ENCODE measurements at places on chromosomes 4 and X. TPM values are rescaled to one million over a fixed set of nuclear protein-coding genes. Genes with fewer than 3 reads are reported as not detected.

Gene MAGEB10
- 2.4 TPM for total RNA-seq

Gene IL1RAPL1
- total RNA-seq = 0.24 TPM

Gene STOX2
- 17.6 TPM for total RNA-seq

DNA sequence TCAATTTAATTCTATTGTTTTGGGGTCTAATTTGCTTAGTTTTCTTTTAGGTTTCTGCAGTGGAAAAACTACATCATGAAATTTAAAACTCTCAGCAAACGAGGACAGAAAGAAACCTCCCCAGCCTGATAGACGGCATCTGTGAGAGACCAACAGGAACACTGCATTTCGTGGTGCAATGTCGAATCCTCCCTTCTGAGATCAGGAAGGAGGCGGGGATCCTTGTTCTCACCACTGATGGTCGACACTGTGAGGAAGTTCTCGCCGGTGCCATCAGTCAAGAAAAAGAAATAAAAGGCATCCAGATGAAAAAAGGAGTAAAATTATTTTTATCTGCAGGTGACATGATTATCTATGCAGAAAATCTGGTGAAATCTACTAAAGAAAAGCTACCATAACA, 16.5 kb downstream of the GAK start:
- DNase-seq = peak; percentile 14

GRCh38 chr4:86033171-86033570, 326.7 kb downstream of the MAPK10 start:
- DNase-seq = peak; percentile 76

GRCh38 chrX:125205133-125205917, 114.3 kb upstream of the TEX13C start:
- DNase-seq = peak; percentile 78

Measured in umbilical cord (tissue), 2 donors.